ENCODE measurements at places on chromosomes 5 and 9.

DNA sequence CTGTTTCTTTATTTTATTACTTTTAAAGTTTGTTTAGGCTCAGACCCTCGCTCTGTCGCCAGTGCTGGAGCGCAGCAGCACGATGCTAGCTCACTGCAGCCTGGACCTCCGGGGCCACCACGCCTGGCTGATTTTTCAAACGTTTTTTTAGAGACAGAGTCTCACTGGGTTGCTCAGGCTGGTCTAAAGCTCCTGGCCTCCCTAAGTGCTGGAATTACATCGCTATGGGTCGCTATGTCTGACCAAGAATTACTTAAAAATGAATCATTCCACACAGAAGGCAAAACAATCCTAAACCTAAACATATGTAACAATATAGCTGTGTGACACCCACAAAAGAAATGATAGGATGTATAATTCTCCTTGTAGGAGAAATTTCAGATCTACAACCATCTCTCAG is 86.9 kb upstream of the SIMC1 start:
- DNase-seq, result no peak

DNA sequence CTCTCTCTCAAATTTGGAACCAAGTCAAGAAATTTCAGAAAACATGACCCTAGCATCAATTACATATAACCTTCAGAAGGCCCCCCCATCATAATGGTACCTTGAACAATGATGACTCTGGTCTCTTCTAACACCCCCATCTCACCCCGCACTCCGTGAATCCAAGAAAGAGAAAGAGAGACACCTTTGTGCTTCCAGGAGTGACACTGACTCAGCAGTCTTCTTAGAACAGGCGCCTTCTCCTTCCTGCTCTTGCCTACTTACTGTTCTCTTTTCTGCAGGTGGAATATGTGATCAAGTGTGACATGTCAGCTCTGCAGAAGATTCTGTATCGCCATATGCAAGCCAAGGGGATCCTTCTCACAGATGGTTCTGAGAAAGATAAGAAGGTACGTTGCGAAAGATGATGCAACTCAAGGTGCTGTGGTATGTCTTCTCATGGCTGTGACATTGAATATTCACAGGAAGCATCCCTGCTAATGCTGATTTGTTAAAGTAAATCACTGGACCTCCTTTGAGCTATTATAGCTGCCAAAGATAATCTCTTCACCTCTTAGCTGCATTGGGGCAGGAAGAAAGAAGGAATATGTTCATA is 81.3 kb downstream of the SMARCA2 start:
- DNase-seq, result no peak

DNA sequence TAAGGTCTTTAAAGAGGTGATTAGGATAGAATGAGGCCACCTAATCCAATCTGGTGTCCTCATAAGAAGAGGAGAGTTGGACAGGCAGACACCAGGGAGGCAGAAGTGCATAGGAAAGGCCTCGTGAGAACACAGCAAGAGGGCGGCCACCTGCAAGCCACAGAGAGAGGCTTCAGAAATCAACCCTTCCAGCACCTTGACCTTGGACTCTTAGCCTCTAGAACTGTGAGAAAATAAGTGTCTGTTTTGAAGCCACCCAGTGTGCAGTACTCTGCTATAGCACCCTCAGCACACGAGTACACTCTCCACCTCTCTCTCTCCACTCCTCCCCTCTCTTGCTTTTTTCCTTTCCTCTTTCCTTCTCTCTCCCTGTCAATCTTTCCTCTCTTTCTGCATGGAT is 26.8 kb downstream of the NIPAL4 start:
- DNase-seq, result no peak

DNA sequence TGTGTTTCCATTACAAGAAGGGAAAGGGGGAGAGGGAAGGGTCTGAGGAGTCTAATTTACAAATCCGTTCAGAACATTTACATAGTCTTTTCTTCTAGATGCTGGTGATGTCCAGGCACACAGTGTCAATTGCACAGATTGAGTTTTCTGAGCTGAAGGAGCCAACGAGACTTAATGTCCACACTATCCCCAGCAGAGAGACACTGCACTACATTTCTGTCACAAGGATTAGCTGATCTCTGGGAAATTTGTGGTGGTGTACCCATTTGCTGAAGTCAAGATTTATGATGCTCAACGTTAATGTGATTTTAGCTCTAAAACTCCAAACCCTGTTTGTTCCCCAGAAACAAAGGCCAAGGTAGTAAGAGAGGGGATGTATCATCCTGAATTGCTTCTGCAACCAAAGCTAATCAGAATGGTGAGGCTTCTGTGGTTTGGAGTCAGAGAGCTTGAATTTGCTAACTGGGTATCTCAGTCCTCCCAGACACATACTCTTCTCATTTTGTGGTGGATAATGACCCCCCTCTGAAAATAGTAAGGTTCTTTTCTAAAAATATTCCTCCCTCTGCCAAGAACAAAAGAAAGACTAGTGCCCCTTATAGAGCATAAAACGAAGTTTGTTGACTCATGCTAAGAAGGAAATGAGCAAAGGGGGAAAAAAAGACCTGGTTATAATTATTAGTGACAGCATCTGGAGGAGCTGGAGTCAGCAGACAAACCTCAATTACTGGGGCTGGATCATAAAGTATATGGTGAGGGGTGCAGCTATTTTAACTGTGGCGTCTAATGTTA is 416.9 kb downstream of the PSAT1 start:
- no peak for DNase-seq

GRCh38 chr5:64690417-64691151 is at the start of gene SHISAL2B:
Gene SHISAL2B, plus strand, starts transcription at chr5:64690503. Its CDS starts 121 bp downstream, at chr5:64690624.
- DNase-seq, result no peak

GRCh38 chr5:144333336-144333920 is 162.8 kb downstream of the KCTD16 start:
- no peak for DNase-seq

- DNase-seq, result no peak
Observed at GRCh38 chr5:147411359-147412319, 98.2 kb downstream of the DPYSL3 start.

GRCh38 chr5:169106911-169107706 is 193.8 kb downstream of the SLIT3 start:
- peak; percentile 54 for DNase-seq

DNA sequence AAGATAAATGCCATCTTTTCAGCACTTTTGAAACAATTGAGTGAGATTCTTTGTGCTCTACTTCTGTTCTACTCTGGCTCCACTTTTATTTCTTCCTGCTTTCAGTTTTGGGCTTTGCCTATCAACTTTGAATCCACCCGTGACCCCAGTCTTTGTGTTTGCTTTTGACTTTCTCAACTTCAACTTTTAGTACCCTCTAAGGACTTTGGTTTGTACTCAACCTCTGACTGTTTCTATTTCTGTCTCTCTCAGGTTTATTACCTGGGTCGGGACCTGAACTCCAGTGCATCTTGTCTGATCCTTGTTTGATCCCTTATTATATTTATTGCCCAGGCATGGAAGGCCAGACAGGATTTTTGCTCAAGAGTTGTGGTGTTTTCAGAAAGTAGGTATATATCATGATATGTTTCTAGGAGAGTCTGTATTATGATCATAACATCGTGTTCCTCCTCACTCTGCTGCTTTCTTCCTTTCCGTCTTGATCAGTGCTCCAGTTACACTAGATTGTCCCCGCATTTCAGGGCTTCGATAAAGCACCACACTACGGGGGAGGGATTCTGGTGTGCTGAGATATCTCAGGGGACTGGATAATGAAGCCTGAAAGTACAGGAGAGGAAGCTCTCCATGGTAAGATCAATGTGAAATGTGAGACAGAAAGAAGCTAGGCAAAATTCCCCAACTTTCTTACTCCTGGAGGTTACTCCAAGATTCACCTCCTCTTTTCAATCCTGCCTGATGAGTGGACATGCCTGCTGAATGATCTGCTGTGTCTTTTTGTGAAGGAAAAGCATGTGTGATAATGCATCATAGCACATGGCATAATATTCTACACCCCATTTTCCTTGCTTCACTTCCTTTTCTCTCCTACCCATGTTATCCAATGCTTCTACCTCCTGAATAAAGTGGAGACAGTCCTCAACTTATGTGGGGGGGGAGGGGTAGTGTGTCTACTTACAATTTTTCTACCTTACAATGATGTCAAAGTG is 155.5 kb upstream of the GRIN3A start:
- no peak for DNase-seq

DNA sequence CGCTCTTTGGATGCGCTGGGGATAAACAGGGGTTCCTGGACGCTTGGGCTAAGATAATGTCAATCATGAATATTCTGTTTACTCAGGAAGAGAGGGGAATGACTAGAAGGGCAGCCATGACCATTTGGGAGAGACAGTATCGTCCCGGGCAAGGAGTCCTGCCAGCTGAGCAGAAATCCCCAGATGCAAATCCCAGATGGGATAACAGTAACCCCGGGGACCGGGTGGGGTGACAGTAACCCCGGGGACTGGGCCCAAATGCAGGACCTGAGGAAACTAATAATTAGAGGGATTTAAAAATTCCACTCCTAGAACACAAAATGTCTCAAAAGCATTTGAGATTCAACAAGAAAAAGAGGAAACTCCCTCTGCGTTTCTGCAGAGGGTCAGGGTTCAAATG is 189.0 kb upstream of the PPP1R26 start:
- no peak for DNase-seq

DNA sequence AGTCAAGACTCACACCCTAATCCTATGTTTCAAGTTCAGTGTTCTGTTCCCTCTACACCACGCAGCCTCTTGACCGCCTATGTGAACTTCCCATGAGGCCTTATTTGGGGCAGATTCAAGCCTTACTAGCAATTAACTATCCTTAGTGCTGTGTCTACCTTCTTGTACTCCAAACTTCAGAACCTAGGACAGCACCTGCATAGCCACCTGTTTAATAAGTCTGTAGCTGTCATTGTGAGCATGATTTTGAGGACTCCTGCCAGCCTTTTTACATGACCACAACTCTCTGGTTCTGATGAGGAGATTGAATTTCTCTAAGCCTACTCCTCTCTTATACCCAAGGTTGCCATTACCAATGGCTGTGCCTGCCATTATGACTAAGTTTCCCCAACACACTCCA is 50.8 kb upstream of the PCSK1 start:
- no peak for DNase-seq

GRCh38 chr5:2158767-2159166 is 276.0 kb upstream of the IRX4 start:
- DNase-seq, result no peak

DNA sequence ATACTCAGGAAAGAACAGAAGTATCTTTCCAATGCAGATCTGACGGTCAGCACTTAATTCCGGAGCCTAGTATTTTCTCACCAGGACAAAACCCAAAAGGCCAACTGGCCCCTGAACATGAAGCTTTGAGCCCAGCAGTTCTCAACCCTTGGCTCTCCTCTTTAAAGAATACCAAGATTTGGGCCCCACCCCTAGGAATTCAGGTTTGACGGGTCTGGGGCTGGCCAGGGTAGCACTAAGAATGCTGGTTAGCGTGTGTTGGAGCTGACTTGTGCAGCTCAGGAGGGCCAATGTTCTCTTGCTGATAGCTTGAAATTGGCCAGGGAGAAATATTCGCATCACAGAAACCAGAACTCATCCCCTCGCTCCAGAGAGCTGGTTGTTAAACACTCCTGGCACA is 88.3 kb upstream of the PTCH1 start:
- DNase-seq, result no peak
